Hepatic stellate cell (primary cell): ENCODE measurements at places on chromosomes 5 and 9.

GRCh38 chr9:91481972-91482371 lies 58.3 kb upstream of the NFIL3 start:
- no peak for DNase-seq

GRCh38 chr9:105264380-105264779 lies 19.9 kb downstream of the SLC44A1 start:
- no peak for DNase-seq

- DNase-seq, result no peak
Measured at GRCh38 chr5:15794052-15794985, 294.3 kb downstream of the FBXL7 start.

DNA sequence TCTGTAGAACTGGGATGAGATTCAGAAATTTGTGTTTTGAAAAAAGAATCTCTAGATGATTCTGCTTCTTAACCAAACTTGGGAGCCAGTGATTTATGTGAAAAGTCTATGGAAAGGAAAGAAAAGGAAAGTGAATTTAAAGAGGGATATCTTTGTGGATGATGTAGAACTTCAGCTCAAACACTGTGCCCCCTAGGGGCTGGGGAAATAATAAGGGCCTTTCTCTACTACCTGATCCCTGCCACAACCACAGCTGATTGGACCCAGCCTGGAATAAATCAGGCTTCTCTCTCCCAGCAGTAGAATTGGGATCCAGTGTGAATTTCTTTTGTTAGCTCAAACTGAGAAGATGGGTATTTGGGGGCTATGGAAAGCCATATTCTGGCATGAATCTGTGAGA lies 155.0 kb downstream of the PRELID2 start:
- DNase-seq, result no peak

DNA sequence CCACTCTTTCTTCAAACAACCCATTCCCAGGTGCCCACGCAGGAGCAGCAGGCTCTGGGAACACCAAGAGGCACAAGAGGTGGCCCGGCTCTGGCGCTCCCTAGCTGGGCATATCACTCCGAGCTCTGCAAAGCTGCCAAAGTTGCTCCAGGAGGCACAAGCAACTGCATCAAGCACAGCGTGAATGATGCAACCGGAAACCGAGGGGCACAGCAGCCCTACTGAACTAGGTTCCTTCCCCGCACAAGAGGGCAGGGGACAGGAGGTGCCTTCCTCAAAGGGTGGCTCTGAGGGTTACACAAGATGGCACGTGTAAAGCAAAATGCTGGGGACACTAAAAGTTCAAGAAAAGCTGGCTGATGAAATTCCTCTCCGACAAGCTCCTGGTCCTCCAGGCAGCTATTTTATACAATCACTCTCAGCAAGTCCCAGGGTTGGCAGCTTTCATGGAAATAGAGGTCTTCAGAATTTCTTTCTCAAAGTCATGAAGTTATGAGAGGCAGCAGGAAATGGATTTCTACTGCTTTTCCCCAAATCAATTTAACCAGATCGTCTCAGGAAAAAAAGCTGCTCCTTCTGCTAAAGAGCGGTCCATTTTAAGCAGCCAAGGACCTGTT lies 22.9 kb downstream of the PSMB7 start:
- DNase-seq, result no peak

DNA sequence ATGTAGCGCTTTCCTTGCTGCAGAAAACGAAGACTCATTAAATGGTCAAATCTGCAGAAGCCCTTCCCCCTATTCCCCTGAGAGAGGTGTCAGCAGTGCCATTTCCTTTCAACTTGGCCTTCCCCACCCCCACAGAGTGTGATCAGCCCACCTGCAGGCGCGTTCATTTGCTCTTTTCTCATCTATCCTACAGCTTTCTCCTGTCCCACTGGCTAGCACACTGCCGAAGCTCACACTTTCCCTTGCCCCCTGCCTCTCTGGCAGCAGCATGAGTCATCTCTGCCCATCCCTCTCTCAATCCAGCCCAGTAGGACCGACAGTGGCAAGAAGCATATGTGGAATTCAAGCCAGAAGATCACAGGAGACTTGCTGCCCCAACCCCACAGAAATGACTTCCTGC lies 213.8 kb downstream of the FAM114A2 start:
- no peak for DNase-seq

DNA sequence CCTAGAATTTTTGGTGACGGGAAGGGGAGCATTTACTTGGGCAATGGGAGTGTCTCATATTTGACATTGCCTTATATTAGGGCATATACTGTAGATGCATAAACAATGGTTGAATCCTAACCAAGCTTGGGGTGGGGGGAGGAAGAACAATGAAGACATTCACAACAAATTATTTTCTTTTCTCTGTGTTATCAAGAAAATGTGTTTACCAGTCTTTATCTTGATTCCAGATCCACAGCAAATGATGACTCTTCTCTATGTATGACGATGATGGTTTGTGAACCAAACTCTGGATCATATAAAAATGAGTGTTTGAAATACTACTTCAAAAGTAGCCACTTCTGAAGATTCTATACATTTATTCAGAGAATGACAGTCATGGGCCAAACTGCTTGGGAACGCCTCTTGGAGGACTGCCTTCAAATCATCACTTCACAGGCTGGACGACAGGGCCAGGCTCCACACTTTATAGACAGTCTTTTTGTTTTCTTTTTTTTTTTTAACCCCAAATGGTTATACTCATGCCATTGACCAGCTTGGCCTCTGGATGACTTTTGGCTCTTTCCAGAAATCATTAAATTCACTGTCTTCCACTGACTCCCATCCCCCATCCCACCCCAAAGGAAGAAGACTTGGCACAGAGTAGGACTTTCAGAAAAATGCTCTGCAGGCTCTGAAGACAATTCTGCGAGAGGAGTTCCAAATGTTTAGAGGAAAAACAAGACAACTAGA lies 123.8 kb upstream of the LIFR start:
- no peak for DNase-seq

DNA sequence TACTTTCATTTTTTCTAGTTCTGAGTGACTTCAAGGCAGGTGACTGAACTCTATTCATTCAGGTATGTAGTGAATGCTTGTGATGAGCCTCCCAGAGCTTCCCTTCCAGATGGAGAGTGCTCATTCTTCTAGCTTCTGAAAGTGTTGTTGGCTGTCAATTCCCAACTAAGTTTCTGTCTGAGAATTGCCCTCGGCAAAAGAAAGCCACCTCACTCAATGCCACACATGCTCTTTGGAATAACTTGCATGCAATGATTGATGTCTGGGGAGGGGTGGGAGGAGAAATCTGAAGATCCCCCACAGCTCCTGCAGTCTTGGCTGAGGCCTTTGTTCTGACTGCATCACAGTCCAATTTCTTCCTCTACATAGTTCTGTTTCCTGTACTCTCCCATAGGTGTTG lies 123.1 kb upstream of the C6 start:
- no peak for DNase-seq

DNA sequence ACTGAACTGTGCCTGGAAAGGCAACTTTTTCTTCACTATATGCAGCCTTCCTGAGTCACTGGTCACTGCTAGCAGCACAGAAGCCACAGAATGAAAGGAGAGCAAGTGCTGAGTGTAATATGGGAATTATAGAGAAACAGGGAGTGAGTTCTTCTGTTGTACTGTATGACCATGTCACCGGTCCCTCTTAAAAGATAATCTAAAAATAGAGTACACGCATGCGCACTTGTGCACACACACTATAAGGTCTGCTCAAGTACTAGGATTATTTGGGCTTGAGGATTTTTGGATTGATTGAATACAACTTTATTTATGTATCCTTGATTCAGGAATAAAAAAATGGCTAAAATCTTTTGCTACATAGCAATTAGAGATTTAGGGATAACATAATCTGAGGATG lies 571.9 kb downstream of the PDE4D start:
- DNase-seq, result no peak

DNA sequence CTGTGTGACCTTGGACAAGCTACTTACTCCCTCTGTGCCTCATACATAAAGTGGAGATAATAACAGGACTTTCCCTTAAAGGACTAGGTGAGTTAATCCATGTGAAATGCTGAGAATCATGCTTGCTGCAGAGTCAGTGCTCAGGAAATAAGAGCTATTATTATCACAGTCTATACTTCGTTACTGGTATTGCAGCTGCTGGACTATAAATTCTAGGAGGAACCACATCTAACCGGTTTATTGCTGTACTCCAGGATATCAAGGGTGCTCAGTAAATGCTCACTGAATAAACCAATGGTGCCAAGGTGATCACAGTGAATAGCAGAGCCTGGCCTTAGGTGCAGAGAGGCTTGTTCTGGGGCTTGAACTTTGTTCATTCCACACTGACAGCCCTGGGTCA lies 69.3 kb downstream of the HSPA4 start:
- no peak for DNase-seq

DNA sequence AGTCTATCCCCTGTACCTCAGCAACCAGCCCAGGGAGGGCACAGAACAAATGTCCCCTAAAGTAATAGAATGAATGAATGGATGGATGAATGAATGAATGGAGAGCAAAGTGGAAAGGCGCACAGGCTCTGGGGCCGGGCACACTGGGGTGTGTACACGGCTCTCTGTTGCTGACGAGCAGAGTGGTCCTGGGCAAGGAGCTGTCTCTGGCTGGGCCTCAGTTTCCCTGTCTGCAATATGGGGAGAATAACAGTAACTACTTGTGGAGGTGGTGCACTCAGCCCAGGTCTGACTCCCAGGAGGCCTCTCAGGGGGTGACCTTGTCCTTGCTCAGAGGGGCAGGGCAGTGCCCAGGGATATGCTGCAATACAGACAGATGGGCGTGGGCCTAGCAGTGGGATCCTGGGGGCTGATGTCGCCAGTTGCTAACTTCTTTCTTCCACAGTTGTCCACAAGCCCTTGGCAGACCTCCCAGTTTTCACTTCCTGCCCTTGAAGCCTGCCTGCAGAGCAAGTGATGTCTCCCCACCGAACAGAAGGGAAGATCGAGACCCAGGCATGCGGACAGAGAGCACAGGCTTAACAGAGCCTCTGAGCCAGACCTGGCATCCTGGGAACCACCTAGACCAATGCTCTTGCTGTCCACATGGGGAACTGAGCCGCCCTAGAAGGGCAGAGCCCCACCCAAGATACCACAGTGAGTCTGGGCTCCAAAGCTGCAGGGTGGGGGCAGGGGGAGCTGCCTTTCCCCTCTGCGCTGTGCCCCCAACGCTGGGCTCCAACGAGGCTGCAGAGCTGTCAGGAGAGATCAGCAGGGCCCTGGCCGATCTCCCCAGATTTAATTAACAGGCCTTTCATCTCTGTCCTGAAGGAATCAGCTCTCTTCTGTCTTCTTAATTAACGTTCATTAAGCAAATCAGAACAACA lies 13.6 kb upstream of the LAMC3 start:
- peak; percentile 64 for DNase-seq

- DNase-seq, result no peak
Measured at GRCh38 chr9:127013597-127013996, 99.0 kb downstream of the RALGPS1 start.

- no peak for DNase-seq
Measured at GRCh38 chr5:76356887-76357286, 46.2 kb upstream of the IQGAP2 start.

- DNase-seq, result no peak
Measured at GRCh38 chr5:4570047-4570995, 569.8 kb upstream of the ADAMTS16 start.

DNA sequence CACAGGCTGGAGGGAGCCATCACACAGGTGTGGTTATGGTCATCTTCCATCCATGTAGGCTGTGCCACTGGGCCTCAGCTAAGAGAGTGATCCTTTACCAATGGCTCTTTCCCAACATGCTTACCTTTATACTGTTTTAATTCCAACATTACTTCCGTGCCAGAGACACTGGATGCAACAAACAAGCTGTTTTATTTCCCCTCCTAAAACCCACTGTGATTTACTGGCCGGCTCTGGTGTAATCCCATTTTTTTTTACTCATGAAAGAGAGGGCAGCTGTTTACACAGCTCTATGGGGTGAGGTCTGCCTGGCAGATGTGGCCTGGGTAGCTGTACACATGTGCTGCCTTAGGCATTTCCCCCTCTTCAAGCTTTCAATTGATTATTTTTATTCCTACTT lies 58.5 kb downstream of the MACROH2A1 start:
- no peak for DNase-seq

GRCh38 chr9:135379540-135380267 lies 99.9 kb upstream of the PPP1R26 start:
- DNase-seq, result no peak

GRCh38 chr5:42564689-42565356 lies 141.6 kb downstream of the GHR start:
- no peak for DNase-seq

- no peak for DNase-seq
Measured at GRCh38 chr5:138752341-138752950, 779 bp upstream of the CTNNA1 start.

DNA sequence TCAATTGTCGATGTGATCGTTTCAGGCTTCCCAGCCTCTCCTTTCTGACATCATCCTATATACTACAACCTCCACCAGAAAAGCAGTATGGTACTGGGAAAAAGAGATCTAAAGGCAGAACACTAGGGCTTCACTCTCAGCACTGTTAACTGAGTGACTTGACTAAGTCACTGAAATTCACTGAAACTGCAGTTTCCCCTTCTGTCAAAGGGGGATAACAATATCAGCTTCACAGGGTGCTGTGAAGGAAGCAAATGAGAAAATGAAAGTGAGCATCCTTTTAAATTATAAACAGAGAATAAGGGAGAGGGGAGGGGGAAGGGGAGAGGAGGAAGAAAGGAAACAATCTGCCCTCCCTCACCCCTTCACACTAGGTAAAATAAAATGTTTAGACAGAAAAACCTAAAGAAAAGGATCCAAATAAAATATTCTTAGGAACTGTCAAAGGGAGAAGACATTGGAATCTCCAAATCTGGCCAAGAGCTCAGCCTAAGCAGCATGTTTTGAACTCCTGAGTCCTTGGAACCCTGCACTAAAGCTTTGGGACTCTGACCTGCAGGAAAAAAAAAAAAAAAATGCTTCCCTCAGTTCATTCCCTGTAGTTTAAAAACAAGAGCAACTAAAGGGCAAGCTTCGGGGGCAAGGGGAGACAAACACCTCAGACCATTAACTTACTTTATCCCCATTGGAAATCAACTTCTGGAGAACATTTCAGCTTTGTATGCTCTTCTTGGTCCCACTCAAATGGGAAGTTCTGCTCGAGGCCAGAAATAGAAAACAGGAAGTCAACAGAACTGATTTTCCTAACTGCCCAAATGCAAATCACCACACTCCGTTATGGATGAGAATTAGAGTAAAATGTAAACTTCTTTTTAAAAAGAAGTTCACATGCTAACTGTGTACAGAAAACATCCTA lies 178.3 kb downstream of the DEPDC1B start:
- DNase-seq, result peak; percentile 26

GRCh38 chr5:61491861-61492260 lies 159.8 kb downstream of the ZSWIM6 start:
- DNase-seq, result no peak

GRCh38 chr5:112586596-112587062 lies 151.1 kb upstream of the APC start:
- no peak for DNase-seq

DNA sequence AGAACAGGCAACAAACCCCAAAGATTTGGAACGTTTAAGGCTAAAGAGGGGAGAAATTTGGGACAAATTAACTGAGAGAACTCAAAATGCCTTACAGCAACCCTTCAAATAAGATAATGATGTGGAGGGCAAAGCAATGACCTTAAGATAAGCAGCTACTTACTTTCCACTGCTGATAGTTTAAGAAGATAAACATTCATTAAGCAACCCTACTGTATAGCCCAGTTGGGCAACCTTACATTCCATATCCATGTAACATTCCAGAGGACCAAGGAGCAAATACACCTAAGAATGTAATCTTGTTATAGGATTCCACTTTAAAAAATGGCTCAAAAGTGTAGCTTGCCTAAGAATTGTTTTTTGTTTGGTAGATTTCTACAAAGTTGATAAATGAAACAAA lies 14.8 kb downstream of the ETF1 start:
- DNase-seq, result no peak
